ENCODE measurements at places on chromosomes 12 and 14.

GRCh38 chr12:108930155-108930554 lies 50.3 kb downstream of the DAO start:
- DNase-seq = no peak

DNA sequence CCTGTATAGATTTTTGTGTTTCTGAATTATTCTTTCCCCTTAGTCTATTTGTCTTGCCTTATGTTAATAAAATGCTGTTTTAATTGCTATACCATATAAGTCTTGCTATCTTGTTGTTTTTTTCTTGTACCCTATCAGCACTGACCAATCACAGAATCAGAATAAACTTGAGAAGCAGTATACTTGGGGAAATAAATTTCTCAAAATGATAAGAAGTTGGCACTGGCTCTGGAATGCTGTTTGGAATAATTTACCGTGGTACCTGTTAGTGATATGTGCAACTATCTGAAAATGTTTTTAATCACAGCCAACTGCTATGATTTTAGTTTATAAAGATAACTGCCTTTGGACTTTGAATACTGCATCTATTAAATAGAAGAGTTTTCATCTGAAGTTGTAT lies 37.9 kb upstream of the EPS8 start:
- DNase-seq = peak; percentile 35

DNA sequence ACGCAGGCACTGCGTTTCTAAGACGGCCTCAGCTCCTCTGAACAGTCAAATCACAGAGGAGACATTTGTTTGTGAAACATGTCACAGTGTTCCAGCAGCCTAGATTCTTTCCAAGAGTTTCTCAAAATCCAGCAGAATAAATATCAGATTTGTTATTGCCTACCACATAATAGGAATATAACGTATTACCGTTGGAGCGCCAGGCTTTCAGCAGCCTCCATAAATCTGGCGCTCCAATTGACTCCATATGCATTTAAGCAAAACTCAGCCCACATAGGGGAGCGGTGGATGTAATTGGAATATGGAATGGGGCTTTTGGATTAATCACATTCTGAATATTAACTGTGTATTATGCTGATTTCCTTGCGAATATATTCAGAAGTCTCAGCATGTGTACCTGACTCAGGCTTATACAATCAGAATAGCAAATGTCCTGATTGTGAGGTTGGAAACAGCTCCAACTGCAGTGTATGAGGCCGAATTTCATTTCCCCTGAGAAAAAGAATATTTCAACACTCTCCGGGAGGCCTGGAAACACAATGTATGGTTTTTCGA lies 174.0 kb downstream of the ASCL4 start:
- DNase-seq = no peak

DNA sequence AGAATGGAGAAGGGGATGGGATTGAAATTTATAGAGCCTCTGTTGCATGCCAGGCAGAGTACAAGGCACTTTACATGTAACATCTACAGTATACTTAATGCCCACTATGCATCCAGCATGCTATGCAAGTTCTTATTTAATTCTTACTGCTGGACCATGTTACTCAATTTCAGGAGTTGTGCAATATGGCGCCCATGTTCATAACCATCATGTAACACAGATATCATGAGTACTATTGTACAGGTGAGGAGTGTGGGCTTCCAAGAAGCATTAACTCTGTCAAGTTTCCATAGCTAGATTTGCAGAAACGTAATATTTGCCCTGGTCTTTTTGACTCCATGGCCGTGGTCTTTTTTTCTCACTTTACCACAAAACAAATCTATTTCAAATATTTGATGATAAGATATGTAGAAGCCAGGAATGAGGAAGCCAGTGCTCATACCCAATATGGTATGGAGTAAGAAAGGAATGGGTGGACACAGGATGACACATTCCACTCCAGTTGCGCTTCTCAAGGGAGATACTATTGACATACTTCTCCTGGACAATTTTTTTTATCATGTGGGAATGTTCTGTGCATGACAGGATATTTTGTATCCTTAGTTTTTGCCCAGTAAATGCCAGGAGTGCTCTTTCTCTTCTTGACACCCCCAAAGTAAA lies 191.8 kb downstream of the C12orf75 start:
- peak; percentile 76 for DNase-seq

DNA sequence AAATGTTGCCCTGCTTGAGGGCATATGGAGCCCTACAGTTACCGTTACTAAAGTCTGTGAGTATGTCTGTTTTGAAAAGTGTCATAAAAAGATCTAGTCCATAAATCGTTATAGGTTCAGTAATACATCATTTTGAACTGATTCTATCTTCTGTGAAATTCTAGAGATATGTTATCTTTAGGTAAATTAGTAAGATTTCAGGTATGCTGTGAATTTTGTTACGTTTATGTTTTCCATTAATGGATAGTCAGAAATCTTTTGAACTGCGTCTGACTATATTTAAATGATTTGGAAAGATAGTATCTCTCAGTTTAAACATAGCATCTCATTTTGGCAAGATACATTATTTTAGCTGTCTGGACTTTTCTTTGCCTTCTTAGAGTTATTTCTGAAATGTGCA lies 8.3 kb downstream of the ALG10 start:
- no peak for DNase-seq

- peak; percentile 44 for DNase-seq
Observed at GRCh38 chr14:29016050-29016900, 249.7 kb downstream of the FOXG1 start.

DNA sequence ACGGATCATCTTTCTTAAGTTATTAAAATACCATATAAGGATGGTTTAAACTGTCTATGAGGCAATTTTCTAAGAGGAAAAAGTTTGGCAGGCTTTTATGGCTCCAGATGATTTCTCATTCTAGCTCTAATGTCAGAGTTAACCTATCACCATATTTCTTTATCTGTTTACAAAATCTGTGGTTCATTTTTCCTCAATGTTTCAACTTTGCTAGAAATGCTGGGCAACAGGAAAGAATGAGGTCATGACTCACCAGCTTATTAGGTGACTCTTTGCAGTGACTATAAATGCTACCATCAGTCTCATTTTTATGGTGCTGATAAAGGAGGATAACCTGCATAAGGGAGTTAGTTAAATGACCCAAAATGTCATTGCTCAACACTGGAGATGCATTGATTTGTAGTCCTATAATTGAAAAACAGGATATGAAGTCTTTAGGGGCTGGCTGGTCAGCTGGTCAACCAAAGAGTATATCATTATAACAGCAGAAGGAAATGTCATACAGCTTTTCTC lies 45.3 kb upstream of the RAP1B start:
- DNase-seq = peak; percentile 93

DNA sequence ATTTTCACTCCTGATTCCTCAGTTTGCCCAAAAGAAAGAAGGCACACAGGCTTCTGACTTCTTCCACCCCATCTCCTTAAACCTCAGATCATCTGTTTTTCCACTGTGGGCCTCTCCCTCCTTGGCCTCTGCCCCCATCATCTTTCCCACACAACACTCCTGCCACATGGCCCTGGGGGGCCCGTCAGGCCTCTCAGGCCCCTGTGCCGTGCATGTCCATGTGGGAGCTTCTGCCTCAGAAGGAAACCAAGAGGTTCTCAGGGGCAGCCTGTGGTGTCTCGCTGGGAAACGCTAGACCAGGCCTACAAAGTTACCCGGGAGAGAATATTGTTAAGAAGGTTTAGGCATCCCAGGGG lies 8.0 kb downstream of the KLHL33 start:
- DNase-seq = no peak

- no peak for DNase-seq
Observed at GRCh38 chr12:13534242-13534641, 337.7 kb downstream of the EMP1 start.

GRCh38 chr12:75863533-75863932 lies 168.0 kb downstream of the PHLDA1 start:
- peak; percentile 22 for DNase-seq

DNA sequence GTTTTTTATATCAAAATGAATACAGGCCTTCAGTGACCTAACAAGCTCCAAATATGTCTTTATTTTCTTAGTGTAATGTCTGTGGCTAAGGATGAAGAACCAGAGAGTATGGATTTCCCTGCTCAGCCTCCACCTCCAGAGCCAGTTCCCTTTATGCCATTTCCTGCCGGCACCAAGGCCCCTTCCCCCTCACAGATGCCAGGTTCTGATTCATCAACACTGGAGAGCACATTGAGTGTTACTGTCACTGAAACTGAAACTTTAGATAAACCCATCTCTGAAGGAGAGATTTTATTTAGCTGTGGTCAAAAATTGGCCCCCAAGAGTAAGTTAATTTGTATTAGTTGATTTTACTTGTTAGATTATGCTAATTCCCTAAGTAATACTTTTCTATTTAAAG lies 61.0 kb downstream of the KIAA0586 start:
- DNase-seq = peak; percentile 37

DNA sequence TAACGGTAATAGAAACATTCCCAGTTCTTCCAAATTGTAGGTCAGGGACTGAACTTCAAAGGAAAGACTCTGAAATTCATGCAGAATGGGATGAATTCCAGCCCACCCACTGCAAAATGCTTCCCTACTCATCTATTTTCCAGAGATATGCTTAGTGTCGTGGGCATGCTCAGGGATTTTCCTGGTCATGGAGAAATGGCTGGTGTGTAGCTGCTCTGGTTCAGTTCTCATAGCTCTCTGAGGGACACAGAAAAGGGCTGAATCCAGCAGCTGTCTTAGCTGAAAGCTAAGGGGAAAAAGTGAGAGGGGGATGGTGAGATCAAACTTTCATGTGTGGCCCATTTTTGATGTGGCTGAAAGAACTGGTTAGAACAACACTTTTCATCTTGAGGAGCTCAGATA lies 72.9 kb upstream of the KRAS start:
- DNase-seq = peak; percentile 63

DNA sequence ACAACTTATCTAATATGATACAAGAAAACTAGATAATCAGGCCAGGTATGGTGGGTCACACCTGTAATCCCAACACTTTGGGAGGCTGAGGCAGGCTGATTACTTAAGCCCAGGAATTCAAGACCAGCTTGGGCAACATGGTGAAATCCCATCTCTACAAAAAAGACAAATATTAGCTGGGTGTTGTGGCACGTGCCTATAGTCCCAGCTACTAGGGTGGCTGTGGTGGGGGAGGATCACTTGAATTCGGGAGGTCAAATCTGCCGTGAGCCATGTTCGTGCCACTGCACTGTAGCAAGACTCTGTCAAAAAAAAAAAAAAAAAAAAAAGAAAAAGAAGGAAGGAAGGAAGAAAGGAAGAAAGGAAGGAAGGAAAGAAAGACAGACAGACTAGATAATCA lies 27.0 kb downstream of the ZCRB1 start:
- no peak for DNase-seq

GRCh38 chr12:80868576-80868975 lies 69.2 kb downstream of the LIN7A start:
- no peak for DNase-seq

- peak; percentile 98 for DNase-seq
Observed at GRCh38 chr12:110109037-110109836, 14.9 kb upstream of the IFT81 start.

GRCh38 chr12:93297536-93297935 lies 80.2 kb upstream of the NUDT4 start:
- DNase-seq = no peak

DNA sequence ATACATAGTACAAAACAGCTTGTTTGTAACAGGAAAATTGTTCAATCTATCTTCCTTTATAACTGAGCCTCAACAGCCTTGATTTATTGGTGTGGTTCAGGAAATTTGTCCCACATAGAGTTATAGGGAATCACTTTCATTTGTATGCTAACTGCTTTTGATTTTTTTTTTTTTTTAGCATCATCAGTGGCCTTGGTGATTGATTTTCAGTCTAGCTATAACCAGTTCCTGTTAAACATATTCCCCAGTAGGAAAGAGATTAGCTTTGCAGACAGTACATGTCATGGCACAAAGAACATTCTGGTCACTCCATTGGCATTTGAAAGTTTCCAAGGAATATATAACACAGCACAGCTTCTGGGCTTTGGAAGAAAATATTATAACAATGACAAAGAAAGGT lies 337.3 kb upstream of the TMPO start:
- no peak for DNase-seq

DNA sequence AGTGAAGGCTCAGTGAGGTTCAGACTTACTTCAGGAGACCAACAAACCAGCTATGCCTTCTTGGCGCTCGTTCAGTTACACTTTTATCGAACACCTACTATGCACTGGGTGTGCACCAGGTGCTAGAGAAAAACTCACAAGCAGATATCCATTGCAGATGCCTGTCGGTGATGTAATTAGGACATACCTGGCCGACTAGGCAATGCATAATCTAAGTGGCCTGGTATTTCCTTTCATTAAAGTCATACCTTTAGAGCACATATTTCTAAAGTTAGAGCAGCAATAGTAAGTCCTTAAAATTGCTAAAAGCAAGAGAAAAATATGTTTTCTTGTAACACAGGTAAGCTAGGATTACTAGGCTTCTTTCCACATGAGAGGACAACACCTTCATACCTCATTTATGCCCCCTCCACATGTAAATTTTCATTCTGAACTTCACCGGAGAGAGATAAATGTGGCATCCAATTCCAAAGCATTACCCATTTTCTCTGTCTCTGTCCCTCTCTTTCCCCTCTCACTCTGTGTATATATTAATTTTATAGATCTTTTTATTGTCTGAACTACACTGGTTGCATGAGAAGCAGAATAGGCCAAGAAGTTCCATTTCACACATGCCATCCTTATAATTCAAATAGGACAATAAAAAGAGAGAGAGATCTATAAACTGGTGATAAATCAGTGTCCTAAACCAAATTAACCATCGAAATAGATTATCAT lies 242.2 kb downstream of the SPTSSA start:
- DNase-seq = no peak

GRCh38 chr14:38616959-38617358 lies 361.1 kb upstream of the CLEC14A start:
- no peak for DNase-seq

GRCh38 chr14:91390165-91390778 lies 27.3 kb downstream of the CCDC88C start:
- no peak for DNase-seq

DNA sequence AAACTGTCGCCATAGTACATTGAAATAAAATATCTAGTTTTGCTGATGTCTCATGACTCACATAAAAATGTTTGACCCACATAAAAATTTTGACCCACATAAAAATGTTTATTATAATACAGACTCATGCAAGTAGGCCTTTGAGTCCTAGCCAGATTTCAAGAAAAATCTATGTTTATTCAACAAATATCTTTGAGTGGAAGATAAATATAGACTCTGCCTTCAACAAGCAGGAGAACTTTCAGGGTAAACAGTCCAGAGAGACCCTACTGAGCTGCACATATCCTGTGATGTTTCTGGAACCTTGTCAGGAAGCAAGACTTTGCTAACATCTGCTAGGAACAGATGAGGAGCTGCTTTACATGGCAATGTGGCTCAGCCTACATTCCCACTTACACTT lies 283.1 kb downstream of the MDGA2 start:
- DNase-seq = no peak

GRCh38 chr12:6925239-6925539 lies 2.6 kb upstream of the ATN1 start:
- DNase-seq = no peak

DNA sequence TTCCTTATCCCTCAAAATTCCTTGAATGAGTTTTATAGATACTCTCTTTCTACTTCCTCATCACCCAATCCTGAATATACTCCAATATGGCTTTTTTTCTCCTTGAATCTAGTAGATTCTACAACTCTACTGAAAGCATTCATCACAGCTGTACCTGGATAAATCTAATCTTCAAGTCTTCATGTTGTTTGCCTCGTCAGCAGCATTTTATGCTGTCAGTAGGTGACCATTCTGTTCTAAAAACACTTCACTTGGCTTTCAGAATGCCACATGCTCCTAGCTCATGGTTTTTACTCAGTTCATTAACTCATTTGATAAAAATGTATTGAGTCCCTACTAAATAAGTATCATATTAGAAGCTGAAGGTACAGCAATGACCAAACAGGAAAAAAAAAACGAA lies 113.3 kb downstream of the NOVA1 start:
- DNase-seq = no peak

- DNase-seq = peak; percentile 62
Observed at GRCh38 chr14:50943261-50943942, 881 bp downstream of the PYGL start.
